IMR-90 (cell line): ENCODE measurements at places on chromosomes 13 and 19.

DNA sequence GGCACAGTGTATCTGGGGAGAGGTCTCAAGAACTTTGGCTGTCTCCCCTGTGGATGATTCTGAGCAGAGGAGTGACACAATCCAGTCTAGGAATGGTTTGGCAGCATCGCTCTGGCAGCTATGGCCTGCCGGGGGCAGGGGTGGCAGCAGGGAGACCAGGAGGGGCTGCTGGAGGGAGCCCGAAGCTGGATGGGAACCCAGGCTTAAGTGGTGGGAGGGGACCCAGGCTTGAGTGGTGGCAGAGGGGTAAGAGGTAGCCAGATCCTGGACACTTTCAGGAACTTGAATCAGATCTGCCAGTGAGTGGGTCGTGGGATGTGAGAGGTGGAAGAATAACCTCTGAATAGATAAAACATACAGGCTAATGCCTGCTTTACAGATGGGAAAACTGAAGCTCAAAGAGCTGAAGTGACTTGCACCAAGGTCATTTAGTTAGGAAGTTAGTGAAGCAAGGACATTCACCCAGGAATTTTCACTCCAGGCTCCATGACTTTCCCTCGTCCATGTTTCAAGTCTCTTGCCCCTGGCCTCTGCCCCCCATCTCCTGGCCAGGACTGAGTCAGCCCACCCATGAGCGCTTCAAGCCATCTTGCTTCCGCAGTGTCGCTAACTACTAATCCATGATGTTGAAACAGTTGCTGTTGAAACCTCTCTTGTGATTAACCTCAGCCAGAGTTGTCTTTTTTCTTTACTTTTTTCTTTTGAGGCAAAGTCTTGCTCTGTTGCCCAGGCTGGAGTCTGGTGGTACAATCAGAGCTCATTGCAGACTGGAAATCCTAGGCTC lies 29.9 kb upstream of the C1QTNF9 start:
- DNase-seq = no peak

GRCh38 chr13:29067306-29067945 lies 247.3 kb downstream of the MTUS2 start:
- DNase-seq = no peak

- no peak for DNase-seq
Measured at GRCh38 chr19:38394488-38394887, 6.0 kb downstream of the SPRED3 start.

GRCh38 chr13:89925107-89925506 lies 1422.4 kb upstream of the MIR17HG start:
- peak; percentile 2 for DNase-seq

- DNase-seq = no peak
Measured at GRCh38 chr13:110478405-110479214, 82.9 kb downstream of the RAB20 start.

GRCh38 chr13:34263681-34264080 lies 445.7 kb downstream of the RFC3 start:
- DNase-seq = no peak
